Stimulated activated CD8-positive, alpha-beta memory T cell treated with anti-CD3 and anti-CD28 coated beads, Interleukin-7, amount 100 ng/mL, for 24 hours (primary cell): ENCODE measurements at places on chromosomes 4 and X.

- DNase-seq, result no peak
Measured at GRCh38 chrX:21700967-21701366, 42.8 kb upstream of the KLHL34 start.

DNA sequence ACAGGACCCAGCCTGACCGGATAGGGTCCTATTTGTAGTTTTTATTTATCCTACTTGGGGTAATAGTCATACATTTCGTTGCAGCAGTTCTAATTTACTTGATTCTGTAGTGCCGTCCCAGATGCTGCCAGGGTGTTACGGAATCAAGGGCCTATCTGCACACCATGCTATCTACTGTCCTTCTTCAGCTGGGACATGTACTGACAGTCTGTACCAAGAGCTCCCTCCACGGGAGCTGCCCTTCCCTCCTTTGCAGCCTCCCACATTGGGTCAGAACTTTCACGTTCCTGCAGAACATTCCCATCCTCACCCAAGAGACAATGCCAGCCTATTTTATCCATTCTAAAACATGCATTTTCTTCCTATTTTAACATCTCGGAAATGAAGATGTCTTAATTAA, 6.7 kb downstream of the SUV39H1 start:
- no peak for DNase-seq

- no peak for DNase-seq
Measured at GRCh38 chr4:10526429-10527222, 69.4 kb upstream of the ZNF518B start.

GRCh38 chr4:150224896-150225591, 146.8 kb downstream of the DCLK2 start:
- DNase-seq, result no peak

DNA sequence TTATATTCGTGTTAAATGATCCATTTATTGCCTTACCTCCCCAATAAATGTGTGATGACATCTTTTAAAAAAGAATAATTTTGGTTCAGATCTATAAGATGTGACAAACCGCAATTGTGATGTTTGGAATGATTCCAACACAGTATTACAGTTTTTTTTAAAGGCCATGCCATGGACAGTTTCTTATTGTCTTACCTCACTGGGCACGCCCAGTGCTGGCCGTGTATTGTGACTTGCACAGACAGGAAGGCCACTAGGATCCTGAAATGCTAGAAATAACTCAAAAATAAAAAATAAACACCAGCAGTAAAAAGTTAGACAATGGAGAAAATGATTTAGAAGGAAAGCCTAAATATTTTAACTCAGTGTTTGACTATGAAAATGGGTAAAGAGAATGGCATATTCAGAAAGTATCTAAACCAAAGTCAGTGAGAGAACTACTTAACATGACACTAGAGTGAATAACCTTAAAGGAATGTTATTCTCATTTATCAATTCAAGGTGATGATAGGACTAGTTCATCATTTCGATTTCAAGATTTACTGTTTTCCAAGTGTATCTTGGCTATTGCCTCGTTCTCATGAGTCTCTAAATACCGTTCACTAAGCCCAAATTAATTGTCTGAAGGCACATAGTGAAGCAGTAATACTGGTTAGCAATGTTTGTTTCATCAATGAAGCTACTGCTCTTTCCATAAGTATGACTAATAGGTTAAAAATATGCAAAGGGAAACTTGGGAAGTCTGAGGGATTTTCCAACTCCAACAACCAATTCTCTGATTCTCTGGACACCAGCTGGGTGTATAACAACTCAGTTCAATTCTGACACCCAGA, 46.1 kb upstream of the VEGFC start:
- DNase-seq, result no peak
